NAMALWA (cell line): ENCODE measurements at places on chromosomes 7 and 10.

- no peak for DNase-seq
These were observed 4.6 kb upstream of the C10orf95 start for GRCh38 chr10:102455893-102456471.

- no peak for DNase-seq
These were observed 1.5 kb downstream of the ABCB4 start for GRCh38 chr7:87473986-87474385.

DNA sequence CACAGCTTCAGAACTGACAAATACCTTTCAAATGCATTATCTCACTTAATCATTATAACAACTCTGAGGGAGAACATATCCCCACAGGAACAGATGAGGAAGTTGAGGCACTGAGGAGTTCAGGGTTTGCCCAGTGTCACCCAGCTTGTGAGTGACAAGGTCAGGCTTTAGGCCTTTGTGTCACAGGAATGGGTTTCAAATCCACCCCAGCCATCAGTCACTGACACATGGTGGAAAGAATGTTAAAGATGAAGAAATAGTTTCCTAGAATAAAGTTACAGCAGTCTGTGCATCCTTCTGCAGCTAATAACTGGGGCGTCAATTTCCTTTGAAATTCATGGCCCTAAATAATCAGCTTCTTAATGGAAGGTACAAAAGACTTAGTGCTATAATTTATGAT, 37.8 kb downstream of the SGCE start:
- no peak for DNase-seq

DNA sequence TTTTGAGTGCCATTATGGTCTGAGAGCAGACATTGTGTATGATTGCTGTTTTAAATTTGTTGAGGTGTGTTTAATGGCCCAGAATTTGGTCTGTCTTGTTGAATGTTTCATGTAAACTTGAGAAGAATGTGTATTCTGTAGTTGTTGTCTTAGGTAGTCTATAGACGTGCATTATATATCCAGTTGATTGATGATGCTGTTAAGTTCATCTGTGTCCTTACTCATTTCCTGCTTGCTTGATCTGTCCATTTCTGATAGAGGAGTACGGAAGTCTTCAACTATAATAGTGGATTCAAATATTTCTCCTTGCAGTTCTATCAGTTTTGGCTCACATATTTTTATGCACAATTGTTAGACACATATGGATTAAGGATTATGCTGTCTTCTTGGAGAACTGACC, 16.0 kb downstream of the PTPN12 start:
- no peak for DNase-seq

DNA sequence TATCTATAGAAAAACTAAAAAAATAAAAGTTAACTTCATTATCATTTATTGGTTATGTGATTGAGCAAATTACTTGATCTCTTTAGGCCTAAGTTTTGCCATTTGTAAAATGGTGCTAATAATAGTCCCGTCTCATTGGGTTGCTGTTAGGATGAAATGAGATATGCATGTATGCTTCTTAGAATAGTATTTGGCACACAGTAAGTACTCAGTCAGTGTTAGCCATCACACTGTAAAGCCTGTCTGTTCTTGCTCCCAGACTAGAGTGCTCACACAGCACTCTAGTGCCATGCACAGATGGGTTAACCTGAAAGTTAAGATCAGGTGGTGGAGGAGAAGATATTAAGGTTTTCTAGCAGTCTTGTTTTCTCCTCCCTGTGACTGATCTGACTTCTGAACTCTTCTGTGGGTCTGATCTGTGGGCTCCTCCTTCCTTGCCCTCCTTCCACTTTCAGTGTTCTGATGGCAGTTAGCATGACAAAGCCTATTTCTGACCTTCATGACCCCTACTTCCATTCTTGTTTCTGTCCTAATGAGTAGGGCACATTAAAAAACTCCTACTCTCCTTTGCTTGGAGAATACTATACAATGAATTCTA, 167.5 kb downstream of the RNLS start:
- DNase-seq, result no peak

GRCh38 chr10:97321804-97322190, 2.7 kb downstream of the FRAT1 start:
- DNase-seq, result no peak

- no peak for DNase-seq
These were observed 78.6 kb upstream of the MAGI2 start for GRCh38 chr7:79531905-79532664.

- DNase-seq, result no peak
These were observed 72.2 kb downstream of the MTURN start for GRCh38 chr7:30206942-30207341.

DNA sequence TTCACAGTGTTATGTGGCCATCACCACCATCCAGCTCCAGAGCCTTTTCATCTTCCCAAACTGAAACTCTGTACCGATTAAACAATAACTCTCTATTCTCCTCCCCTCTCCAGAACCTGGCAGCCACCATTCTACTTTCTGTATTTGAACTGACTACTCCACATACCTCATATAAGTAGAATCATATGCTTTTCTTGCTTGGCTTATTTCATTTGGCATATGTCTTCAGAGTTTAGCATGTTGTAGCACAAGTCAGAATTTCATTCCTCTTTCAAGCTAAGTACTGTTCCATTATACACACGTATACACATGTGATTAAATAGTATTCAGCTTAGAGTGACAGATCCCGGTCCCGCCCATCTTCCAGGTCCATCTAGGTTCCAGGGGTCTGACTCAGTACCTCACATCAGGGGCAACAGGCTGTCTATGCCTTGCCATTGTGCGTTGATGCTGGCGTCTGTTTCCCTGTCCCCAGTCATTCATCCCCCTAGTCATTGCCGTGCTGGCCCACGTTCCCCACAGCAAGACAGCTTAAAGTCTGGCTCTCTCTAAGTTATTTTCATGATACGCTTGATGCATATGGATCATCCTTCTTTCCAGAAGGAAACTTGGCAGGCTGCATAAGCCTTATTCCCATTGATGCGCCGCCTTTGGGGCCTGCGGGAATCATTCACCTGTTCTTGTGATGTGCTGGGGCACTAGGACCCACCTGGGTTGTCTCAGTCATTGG, 108.3 kb downstream of the CHN2 start:
- no peak for DNase-seq

DNA sequence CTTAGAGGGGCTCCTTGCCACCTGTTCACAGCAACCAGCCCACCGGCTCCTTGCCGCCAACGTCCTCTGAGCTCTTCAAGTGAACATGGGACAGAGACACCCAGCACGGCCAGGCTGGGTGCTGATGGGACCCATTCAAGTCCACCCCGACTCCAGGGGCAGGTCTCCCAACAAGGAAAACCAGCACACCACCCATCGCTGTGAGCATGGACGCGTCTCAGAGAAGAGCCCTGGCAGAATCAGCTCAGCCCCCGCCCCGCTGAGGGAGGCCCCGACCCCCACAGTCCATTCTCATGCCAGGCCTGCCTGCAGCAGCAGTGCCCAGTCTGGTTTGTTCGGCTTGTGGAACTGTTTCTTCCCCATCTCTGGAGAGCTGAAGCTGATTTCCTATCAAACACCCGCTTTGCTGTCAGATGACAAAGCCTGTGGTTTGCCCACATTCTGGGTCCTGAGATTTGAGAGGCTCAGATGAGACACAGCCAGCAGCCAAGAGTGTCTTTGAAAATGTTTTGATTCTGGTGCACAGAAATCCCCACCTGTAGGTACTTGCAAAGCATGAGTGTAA, 216.6 kb downstream of the ZMYND11 start:
- no peak for DNase-seq

DNA sequence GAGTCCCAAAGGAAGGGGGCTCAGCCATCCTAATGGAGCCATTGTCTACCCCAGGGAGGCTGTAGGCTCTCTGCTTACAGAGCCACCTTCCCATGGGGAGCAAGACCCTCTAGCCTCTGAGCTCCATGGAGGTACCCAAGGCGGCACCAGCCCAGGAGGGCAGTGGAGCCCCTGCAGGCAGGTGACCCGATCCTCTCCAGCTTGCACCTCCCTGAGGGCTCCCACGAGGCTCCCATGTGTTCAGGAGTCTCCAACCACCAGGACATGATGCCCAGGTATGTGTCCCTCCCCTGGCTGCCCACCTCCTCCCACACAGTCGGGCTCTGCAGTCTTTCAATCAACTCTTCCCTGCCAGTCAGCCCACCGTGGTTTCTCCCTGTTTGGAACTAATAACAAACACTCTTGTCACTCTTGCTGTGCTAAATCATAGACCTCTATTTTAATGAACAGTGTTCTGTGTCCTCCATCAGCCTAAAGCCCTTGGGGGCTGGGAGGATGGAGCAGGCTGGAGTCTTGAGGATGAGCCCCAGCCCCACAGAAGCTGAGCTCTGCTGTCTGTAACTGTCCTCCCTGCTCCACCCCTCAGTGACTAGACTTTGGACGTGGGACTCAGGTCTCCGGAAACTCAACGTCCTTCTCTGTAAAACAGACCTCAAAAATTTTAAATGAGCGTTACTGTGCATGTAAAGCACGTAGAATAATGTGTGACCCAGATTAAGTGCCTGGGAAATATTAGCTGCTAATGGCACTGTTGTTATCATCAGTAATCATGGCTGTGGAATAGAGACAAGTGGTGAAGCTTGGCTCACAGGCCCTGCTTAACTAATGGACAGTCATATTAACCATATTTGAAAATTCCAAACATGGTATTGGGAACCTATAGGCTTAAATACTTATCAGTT, 298.9 kb downstream of the WDR37 start:
- no peak for DNase-seq

GRCh38 chr7:5634107-5634950, 147.1 kb downstream of the RNF216 start:
- no peak for DNase-seq

DNA sequence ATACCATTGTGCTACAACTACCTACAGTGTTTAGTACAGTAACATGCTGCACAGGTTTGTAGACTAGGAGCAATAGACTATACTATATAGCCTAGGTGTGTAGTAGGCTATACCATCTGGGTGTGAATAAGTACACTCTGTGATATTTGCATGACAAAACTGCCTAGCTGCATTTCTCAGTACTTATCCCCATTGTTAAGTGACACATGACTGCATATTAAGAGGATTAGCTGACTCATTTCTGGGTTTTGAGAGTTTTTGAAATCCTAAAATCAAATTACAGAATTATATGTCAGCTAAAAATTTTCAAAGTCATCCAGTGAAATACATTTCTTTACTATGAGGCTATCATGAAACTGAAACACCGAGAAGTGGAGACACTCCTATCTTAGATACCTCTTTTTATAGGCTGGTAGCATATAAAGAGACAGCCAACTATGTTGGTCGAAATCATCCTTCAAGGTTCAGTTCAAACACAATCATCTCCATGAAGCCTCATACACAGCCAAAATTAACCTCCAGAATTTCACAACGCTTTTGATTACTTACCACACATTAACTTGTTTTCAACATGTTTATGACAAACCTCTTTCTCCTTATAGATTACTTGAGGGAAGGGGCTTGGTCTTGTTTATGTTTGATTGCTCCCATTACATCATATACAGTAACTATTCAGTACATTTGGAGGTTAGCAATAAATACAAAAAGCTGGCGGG, 89.8 kb upstream of the ANK3 start:
- DNase-seq, result no peak

- DNase-seq, result no peak
These were observed 211.4 kb downstream of the TNS3 start for GRCh38 chr7:47370461-47371042.

DNA sequence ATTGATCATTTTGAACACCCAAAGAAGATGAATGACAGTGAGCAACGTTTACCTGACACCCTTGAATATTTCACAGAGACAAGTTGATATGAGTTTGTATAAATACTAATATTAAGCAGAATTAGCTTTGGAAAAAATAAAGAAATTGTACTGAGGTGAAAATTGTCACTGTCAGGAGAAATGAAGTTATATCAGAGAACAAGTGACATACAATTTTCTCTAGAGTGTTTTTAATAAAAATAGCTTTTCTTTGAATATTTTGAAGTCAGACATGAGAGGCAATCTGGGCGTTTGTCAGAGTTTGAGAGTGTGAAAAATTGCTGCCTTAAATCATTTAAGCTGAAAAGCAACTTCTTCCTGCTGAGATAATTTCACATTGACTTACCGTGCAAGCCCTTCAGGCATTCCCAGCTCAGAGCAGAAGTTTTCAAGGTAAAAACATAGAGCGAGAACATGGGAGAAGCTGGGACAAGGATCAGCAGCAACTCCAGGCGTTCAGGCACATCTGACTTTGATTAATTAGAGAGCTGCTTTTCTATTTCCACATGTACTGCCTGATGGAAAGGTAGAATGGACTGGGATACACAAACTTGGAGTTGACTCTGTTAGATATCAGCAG, 535.9 kb downstream of the TFEC start:
- no peak for DNase-seq

- no peak for DNase-seq
These were observed 254.6 kb downstream of the OTUD1 start for GRCh38 chr10:23693501-23693901.

DNA sequence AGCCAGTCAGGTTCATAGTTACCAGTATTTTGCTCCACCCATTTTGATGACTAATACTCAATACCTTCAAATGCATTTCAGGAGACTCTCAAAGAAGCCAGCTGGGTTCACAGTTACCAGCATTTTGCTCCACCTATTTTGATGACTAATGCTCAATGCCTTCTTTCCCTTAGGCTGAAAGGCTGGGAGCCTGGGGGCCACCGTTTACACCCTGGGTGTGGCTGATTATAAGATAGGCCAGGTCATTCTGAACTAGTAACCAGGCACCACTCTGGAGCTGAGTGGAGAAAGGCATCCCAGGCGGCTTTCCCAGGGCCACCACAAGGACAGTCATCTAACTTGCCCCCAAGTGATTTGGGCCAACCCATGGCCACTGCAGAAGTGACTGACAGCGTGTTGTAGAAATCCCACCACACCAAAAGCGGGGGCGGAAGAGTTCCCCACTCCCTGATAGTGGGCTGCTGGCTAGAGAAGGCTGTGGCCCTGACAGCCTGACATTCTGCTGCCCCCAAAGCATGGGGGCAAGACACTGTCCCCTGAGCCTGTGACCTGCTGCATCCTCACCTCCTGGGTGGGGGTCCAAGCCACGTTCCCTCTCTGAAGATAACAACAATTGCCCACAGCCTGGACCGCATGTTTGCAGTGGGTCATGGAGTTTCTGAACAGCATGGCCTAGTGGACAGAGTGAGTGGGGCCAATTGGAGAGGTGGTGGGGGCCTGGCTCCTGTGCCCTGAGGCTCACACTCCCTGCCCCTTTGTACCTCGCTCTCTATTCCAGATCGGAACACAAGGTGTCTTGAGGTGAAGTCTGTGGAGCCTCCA, 23.0 kb upstream of the ZNF488 start:
- DNase-seq, result no peak

DNA sequence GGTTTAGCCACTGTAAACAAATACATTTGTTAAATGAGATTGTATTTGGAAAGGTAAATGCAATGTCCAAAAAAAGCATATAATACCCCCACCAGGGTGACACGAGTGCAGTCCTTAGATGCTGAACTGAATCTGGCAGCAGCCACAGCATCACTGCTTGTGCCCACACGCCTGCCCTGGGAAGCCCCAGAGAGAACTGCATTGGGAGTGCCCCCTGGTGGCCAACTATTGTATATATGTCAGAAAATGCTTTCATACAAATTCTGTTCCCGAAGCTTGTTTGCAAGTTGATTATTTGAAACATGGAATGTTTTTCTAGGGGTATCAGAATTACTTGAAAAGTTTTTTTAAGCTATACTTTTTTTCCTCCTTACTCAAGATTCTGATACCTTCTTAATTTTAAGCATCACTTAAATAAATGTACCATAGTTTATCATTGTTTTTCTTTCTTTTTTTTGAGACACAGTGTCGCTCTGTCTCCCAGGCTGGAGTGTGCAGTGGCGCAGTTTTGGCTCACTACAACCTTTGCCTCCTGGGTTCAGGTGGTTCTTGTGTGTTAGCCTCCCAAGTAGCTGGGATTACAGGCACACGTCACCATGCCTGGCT, 50.1 kb downstream of the LANCL2 start:
- peak; percentile 93 for DNase-seq

- no peak for DNase-seq
These were observed 51.8 kb upstream of the FAM3C start for GRCh38 chr7:121447911-121448300.
